ENCODE measurements at places on chromosomes 16 and 17. TPM values are rescaled to one million over a fixed set of nuclear protein-coding genes. Genes with fewer than 3 reads are reported as not detected.

The TBC1D3E gene
- total RNA-seq, result not detected

The SLFN14 gene
- not detected for total RNA-seq

The CFAP97D1 gene
- not detected for total RNA-seq

The NUP85 gene
- 23.7 TPM for total RNA-seq

The MYH10 gene
- 53.5 TPM for total RNA-seq

The LRRC46 gene
- 0.13 TPM for total RNA-seq

The TNFRSF17 gene
- not detected for total RNA-seq

The RCVRN gene
- total RNA-seq, result not detected

Data from articular chondrocyte of knee joint (primary cell).